ENCODE measurements at places on chromosomes 2 and 18.

- DNase-seq, result no peak
Observed at GRCh38 chr2:54572262-54572635, 116.1 kb downstream of the SPTBN1 start.

DNA sequence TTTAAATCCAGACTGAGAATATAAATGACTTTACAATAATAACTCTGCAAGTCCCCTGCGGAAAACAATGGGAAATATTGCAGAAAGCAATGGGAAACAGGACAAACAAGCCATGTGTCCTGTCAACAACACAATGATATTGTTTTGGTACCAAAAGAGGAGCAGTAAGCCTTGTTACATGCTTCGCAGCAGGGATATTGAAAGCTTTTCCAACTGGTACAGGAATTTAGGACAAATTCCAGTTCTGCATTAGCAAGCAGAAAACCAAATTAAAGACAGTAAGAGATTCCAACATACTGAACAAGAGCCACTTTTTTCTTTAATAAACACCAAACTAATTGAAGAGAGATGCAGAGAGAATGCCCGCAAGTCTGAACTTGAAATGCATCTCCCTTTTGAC, 30.0 kb downstream of the FRZB start:
- DNase-seq, result no peak

- no peak for DNase-seq
Observed at GRCh38 chr18:37956020-37956419, 390.4 kb upstream of the CELF4 start.

GRCh38 chr2:156800781-156801361, 364.7 kb downstream of the GPD2 start:
- DNase-seq, result no peak

GRCh38 chr2:143162997-143163396, 33.8 kb downstream of the ARHGAP15 start:
- no peak for DNase-seq

GRCh38 chr2:62452701-62453454, 53.1 kb downstream of the TMEM17 start:
- no peak for DNase-seq

DNA sequence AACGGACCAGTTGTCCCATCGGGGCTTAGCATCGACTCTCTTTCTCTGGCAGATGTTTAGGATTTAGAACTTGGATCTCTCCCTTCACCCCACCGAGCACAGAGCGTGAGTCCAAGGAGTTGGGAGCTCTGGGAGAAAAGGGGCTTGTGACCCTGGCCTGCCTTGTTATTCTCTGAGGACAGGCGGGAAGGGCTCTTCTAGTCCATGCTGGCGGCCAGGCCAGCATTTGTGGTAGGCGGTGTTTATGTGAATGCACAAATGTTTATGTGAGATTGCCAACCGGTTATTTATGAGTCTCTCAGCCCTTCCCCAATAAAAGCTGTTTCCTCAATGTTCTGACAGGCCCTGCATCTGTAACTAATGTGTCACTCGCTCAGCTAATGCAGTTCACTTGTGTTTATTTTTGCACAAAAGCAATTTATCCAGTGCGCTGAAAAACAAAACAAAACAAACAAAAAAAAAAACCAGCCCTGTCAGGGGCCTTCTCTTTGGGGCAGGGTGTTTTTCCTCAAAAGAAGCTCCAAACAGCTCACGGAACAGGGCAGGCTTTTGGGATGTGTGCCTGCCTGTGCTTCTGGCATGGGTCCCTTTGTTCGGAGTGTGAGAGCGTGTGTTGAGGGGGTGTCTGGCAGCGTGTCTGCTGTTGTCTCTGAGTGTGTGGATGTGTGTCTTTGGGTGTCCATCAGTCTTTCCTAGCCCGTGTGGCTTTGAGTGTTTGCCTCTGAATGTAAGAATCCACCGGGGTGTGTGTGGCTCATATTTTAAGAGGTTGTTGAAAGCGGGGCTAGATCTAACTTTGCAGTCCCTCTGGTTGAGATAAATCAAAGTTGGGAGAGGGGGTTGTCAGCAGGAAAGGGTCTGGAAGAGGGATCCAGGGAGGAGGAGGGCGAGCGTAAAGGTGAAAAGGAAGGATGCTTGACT, 52.8 kb upstream of the HAAO start:
- no peak for DNase-seq

GRCh38 chr2:241273210-241274020, 42.1 kb downstream of the HDLBP start:
- no peak for DNase-seq

DNA sequence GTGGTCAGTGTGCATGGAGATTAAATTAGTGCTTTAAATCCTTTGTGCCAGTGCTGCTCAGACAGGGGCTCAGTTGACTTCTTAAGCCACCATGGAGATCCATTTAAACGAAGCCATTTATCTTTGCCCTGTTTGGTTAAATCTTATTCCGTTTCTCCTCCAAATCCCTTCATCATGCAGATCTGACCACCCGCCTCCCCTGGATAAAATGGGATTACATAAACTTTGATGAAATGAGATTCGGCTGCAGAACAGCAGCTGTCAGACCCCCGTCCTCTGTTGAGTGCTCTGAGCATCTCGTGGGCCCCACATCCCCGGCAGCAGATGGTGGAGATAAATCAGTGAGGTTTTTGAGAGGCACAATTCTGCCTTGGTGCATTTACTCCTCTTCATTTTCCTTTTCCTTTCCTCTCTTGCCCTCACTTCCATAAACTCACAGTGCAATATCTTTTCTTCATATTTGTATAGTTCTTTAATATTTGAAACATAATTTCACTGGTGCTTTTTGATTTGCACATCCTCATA, 84.4 kb upstream of the TWIST2 start:
- DNase-seq, result no peak

GRCh38 chr2:237464757-237465391, 22.2 kb upstream of the MLPH start:
- DNase-seq, result no peak

DNA sequence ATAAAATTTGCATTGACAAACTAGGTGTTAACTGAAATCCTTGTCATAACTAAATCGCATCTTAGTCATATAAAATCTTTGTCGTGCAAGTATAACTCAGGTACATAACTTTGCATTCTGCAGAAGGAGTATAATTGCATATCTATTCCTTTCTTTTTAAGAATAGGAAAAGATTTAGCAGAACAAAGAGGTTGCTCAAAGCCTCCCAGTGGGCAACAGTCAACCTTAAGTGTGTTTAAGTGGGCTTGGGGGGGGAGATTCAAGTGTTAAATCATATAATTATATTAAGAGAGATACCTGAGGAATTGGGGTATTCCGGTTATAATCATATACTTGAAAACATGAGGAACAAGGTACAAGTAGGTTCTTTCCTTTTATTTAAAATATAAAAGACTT, 913.3 kb downstream of the CPS1 start:
- no peak for DNase-seq

- no peak for DNase-seq
Observed at GRCh38 chr2:204751472-204751871, 206.2 kb downstream of the PARD3B start.

- DNase-seq, result no peak
Observed at GRCh38 chr18:44824884-44825283, 144.2 kb downstream of the SETBP1 start.

- DNase-seq, result no peak
Observed at GRCh38 chr2:72827966-72828646, 2.3 kb upstream of the EXOC6B start.

DNA sequence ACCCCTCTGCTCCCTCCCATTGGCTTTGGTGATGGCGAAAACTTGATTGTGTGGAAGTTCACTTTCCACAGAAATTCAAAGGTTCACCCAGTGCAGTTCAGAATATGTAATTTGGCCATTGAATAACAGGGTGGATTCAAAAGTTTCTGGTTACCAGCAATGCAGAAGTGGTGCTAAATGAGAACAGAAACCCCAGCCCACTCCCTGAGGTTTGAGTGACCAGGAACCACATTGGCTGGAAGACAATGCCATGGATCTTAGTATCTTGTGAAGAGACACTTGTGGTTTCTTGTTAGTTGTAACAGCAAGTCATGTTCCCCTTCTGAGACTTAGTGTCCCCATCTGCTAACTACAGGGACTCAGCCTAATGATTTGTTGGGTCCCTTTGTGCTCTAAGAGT, 49.8 kb downstream of the QPCT start:
- DNase-seq, result no peak

DNA sequence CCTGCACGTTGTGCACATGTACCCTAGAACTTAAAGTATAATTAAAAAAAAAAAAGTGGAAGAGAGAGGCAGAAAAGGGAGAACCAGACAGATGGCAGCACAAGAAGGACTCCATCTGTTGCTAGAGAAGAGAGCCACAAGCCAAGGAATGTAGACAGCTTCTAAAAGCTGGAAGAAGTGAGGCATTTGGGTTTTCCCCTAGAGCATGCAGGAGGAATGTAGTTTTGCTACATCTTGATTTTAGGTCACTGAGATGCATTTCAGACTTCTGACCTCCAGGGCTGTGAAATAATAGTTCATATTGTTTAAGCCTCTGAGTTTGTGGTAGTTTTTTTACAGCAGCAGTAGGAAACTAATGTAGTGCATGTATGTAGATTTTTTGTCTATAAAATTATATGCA, 46.0 kb downstream of the CAVIN2 start:
- DNase-seq, result no peak

- no peak for DNase-seq
Observed at GRCh38 chr2:45713136-45713535, 61.7 kb downstream of the PRKCE start.

DNA sequence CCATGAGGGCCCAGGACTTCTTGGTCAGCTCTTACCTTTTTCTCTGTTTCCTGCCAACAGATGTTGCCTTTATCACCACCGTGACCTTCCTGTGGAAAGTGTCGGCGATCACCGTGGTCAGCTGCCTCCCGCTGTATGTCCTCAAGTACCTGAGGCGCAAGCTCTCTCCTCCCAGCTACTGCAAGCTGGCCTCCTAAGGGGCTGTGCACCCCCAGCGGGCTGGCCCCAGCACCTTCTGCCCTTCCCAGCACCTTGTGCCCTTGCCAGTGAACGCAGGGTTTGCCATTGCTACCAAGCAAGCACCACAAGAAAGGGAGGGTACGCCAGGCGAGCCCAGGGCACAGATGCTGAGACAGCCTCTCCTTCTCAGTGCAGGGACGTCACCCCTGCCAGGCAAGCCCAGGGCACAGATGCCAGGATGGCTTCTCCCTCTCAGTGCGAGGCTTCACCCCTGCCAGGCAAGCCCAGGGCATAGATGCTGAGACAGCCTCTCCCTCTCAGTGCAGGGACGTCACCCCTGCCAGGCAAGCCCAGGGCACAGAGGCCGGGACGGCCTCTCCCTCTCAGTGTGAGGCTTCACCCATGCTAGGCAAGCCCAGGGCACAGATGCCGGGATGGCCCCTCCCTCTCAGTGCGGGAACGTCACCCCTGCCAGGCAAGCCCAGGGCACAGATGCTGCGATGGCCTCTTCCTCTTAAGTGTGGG, 18.4 kb upstream of the NFATC1 start:
- DNase-seq, result no peak

GRCh38 chr2:230925443-230925878, 419 bp upstream of the GPR55 start:
- DNase-seq, result no peak

DNA sequence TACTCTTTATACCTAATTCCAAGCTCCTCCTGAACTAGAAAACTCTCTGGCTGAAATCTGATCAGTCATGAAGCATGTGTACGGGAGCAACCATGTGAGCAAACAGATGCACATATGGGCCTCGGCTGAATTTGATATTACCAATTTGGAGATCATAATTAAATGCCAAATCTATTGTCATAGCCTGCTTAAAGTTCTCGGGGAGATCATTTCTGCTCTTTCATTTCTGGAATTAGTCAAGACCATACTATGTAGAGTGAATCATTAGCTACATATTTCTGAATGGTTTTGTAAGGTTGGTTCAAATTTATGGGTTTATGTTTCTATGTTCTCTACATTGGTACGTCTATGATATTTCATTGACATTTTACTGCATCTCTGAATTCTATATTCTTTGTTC, 205.5 kb downstream of the UBE2E3 start:
- DNase-seq, result no peak

DNA sequence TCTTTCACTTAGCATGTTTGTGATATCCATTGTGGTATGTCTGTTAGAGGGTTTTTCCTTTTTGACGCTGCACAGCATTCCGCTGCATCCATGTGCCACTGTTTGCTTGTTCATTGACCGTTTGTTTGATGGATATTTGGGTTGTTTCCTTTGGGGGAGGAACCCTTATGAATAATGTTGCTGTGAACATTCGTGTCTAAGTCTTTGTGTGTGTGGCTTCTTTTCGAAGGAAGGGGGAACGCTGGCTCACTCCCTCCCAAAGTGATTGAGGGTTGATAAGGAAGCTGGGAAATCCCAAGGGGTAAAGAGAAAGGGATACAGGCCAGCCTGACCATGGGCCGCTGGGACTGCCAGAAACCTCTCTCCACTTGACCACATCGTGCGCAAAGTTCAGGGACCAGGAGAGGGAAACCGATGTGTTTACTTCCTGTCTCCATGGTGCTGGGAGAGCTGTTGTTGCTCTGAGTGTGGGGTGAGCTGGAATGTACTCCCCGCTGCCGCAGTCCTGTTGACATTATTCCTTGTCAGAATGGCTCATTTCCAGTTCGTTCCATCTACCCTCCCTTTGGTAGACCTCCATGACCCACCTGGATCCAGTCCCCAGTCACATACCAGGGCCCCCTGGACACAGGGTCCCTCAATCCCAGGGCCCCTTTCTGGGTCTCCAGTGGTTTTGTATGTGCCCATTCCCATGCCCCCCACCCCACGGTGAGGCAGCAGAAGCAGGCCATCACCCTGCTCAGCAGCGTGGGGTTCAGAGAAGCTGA, 39.6 kb downstream of the HS1BP3 start:
- DNase-seq, result no peak

- DNase-seq, result peak; percentile 2
Observed at GRCh38 chr2:216777637-216778273, 82.1 kb downstream of the TNP1 start.

GRCh38 chr2:99096728-99097127, 44.8 kb upstream of the C2orf15 start:
- DNase-seq, result no peak

- DNase-seq, result no peak
Observed at GRCh38 chr2:159614534-159615366, 1.6 kb downstream of the BAZ2B start.

DNA sequence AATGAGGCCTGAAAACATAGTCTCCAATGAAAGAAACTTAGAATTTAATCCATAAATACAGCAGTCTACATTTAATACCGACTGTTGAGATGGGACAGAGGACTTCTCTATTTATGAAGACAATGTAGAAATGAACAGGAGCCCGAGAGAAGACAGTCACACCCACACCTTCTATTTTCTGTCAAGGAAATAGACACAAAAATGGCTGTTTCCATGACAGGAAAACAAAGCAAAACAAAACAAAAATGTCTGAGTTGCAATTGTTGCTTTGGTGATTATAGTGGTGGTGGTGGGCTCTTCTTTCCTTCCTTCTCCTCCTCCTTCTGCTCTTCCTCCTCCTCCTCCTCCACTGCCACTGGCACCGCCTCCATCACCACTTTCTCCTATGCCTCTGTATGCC, 72.3 kb upstream of the CCDC68 start:
- DNase-seq, result no peak

GRCh38 chr2:96184188-96184587, 24.4 kb downstream of the STARD7 start:
- DNase-seq, result no peak

DNA sequence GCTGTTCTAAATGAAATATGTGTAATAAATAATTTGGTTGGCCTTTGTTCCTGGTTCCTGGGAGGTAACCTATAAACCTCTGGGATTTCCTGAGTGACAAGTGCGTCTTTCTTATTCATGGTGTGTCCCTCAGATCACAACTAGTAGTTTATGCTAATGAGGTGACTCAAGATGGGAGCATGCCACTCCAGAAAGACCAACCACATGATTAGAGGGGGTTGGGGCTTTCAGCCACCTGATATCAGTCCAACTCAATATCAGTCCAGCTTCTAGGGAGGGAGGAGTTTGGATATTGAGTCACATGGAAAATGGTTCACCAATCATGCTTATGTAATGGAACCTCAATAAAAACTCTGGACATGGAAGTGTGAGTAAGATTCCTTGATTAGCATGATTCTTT, 96.6 kb downstream of the QPCT start:
- no peak for DNase-seq

All from activated CD4-positive, alpha-beta T cell treated with anti-CD3 and anti-CD28 coated beads for 24 hours (primary cell).